NCI-H1092 (cell line): ENCODE measurements at places on chromosomes 2 and 18.

DNA sequence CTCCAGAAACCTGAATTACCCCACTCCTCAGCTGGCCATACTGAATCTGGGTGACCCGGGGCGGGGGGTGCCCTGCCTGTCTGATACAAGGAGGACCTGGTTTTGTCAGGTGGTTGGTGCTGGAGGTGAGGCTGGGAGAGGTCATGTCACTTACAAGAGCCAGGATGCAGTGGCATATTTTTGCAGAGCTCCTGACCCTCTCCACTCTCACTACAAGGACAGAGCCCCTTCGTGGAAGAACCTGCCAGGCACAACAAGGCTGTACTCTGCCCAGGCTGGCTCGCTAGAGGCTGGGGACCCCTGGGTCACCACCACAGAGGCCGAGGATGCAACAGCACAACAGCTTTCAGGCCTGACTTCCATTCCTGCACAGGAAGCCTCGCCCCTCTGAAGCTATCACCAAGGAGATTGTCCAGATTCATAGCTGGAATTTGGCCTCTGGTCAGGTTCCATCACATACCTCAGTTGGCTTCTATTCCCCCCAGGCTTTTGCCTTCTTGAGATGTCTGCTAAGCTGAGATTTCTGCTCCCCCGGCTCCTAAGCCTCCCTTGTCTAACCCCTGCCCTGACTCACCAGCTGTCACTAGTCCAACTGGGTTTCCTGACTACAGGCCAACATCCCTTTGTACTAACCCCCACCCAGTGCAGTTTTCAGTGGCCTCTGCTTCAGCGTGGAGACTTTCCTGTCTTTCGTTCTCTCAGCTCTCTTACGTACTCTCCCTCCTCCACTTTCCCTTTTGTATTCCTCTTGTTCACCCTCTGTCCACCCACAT, 132.5 kb upstream of the EPAS1 start:
- no peak for DNase-seq

DNA sequence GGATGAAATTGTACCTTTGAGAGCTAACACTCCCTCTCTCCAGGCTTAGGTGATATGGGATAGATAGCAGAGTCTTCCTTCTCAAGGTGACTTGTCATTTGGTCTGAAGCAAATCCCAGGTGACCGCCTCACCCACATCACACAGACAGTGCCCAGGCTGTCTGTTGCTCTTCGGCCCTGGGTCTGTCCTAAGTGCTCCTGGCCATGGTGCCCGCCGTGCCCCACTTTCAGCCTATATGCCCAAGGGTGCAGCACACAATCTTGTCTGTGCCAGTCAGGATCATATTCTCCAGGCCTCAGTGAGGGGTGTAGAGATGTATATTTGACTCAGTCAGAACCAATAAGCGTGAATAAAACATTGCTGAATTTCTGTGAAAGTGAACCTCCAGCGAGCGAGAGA, 326.8 kb downstream of the DYSF start:
- DNase-seq, result no peak

DNA sequence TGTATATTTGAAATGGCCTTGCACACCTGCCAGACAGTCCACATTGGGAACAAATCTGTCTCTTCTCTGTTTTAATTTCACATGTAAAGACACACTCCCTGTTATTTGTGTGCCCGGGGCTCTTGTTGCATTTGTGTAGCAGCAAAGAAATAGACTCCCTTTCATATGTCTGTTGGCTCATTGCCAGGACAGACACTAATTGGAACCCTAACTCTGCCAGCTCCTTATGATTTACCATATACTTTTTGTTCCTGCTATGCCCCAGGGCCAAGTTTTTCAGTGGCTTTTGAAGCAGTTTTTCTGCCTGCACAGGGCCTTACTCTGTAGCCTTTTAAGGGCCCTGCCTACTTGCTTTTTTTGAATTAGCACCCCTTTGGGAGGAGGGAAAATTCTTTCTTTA, 396.9 kb downstream of the DLGAP1 start:
- DNase-seq, result no peak

DNA sequence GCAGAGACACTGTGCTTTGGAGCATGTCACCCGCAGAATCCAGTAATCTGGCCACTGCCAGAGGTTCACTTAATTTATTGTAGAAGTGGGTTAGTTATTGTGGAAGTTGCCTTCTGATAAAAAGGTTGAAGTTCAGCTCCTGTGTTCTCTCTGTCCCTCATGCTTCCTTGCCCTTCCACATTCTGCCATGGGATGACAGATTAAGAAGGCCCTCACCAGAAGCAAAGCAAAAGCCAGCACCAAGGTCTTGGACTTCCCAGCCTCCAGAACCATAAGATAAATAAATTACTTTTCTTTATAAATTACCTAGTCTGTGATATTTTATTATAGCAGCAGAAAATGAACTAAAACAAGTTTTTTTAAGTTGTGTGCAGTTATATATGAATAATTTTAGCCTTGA, 145.0 kb upstream of the SH3BP4 start:
- no peak for DNase-seq

GRCh38 chr2:168612719-168613118, 156.6 kb downstream of the CERS6 start:
- no peak for DNase-seq

DNA sequence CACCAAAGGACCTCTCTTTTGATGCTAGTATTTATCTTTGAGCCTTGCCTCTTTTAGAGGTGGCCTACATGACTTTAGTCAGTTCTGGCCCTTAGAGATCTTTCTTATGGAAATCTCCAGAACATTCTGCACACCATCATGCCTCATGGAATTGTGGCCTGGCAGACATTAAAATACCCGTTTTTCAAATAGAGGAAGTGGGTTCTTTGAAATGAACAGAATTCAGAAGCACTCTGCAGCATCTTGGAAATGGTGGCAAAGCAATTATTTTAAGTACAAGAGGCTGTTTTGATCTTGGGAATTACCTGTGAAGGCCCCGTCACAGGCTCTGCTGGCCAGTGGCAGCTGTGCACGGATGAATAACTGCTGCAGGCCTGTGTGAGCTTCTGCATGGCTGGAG, 40.7 kb upstream of the APCDD1 start:
- DNase-seq, result no peak

- DNase-seq, result no peak
These were observed 129.3 kb upstream of the REV1 start for GRCh38 chr2:99619151-99619550.

- DNase-seq, result no peak
These were observed 1.0 kb upstream of the PPP1CB start for GRCh38 chr2:28750316-28751251.

DNA sequence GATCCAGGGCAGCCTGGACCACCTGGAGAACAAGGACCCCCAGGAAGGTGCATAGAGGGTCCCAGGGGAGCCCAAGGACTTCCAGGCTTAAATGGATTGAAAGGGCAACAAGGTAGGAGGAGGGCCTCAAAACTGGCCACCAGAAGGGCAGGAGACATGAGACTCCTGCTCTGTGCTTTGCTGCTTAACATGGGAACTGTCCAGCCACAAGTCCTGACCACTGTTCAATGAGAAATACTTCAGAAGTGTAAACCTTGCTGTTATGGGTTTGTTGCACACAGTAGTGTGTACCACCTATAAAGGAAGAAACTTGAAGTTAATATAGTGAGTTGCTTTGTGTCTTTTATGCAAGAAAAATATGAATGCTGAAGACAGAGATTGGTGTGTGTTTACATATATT, 44.2 kb upstream of the MFF start:
- no peak for DNase-seq
